ENCODE measurements at places on chromosomes 3 and 15.

DNA sequence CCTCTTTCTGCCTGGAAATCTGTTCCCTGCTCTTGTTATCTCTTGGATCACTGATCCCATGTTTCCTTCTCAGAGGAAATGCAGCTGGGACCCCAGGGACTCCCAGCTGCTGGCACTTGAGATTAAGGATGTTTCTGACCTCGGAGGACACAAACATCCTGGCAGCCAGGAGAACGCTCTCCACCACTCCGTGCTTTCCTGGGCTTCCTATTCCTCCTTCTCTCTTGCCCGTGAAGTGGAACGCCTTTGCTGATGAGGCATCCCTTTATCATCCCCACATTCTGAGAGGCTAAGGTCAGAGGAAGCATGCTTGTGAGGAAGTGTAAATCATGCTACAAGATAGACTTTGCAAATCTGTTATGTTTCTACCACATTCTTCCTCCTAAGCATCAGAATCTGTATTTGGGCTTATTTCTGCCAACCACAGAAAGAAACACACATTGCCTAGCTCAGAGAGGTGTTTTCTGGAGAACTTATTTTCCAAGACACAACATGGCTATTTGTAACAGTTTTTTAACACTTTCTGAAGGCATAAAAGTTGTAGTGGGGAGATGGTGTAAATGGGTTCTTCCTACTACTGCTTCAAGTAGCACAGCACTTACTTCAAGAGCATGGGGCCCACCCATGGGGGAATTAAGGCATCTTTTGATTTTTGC lies 25.6 kb upstream of the LDHAL6B start:
- DNase-seq: no peak

DNA sequence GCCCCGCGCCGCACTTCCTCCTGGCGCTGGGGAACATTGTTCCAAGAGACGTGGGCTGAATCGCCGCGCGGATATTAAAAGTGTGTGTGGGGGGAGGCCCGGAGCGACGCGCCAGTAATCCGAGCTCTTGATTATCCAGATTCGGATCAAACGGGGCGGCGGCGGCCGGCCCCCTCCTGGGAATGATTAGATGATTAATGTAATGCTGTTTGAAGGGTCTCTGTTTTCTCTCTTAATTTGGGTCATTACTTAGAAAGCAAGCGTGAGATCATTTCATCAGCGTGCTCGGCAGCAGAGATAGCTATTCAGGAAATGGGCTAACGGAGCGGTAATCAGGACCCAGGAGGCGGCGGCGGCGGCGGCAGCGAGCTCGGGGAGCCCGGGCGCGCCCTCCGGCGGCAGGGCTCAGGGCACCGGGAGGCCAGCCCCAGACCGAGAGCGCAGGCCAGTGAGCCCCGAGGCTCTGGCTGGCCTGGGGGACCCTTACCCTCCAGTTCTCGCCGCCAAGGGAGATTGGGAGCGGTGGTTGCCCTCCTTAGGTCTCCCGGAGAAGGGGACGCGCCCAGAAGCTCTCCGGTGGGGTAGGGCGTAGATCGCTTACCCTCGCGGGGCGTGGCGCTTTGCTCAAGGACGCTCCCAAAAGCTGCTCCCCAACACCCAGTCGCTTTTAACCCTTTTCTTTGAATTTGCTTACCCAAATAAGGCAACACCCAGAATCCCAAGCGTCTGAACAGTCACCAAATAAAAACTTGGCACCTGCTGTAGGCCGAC lies 4.5 kb downstream of the FEZF2 start:
- DNase-seq: no peak

DNA sequence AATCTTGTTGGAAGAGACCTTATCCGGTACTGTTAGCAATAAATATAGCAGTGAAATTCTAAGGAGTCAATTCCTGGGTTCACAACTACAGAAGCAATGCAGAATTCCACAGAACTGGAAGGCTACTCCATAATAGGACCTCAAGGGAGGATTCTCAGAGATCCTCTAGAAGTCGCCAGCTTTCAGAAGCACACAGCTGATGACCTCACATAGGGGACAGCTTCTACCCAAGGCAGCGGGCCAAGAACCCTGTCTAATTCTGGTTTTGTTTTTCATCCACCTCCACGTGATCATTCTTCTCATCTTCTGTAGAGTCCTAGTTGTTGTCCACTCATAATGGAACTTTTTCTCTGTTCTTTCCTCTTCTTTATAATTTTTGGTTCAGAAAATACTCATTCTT lies 99.4 kb downstream of the ERC2 start:
- DNase-seq: no peak

GRCh38 chr3:72523429-72524151 lies 324.7 kb downstream of the SHQ1 start:
- DNase-seq: no peak

DNA sequence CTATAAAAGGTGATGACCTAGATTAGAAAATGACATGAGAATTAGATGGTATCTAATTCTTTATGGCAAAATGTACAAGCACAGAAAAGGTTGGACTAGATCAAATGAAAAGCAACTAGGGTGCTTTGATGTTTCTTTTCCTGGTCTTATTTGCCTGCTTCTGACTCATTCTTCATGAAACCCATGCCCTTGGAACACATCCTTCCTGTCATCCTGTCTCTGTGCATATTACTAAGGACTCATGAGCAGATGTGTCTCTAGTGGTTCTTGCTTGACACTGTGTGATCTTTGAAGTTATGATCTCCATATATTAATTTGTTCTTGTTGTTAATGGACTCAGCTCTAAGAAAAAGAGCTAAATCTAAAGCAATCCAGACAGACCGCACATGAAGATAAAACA lies 314.0 kb downstream of the ERC2 start:
- no peak for DNase-seq

DNA sequence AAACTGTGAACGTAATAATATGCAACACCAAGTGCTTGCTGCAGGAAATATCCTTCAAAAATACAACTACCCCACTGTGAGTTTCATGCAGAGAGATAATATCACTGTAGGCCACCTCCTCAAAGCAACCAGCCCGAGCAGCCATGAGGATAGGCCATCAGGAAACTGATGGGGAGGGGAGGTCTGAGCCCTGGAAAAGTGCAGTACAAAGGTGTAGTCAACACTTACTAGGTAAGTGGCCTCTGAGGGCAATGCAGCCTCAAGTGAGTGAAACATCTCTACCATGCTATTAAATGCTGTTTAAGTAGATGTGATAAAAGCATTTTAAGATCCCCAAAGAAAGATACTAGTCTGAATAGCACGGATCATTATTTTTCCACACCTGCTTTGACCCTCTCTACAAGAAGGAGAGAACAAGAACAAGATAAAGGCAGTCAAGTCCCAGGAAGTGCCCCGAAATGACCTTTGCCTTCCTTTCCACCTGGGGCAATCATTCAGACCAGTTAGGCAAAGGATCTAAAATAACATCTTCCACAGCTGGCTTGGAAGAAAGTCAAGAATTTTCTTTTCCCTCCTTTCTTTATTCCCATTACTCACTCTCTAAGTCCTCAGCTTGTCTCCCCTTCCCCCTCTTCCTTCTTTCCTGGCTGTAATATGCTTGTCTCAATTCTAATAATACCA lies 62.8 kb downstream of the FMN1 start:
- no peak for DNase-seq

DNA sequence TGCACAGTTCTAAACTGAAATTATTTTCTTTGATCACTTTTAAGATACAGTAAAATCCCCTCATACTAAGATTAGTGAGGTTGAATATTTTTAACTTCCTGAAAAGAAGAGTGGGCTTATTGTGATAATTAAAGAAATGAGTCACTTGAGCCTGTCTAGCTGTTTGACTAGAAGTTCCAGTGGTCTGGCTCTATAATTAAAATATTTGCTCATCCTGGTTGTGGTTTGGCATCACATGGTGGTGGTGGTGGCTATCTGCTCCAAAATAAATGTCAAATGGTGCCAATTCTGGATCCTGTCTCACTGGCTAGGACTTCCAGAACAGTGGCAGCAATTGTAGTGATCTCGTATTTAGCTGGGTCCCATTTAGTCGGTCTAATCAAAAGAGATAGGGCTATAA lies 8.6 kb upstream of the TEX9 start:
- DNase-seq: no peak

- DNase-seq: no peak
Measured at GRCh38 chr3:66342717-66343356, 122.0 kb downstream of the SLC25A26 start.

DNA sequence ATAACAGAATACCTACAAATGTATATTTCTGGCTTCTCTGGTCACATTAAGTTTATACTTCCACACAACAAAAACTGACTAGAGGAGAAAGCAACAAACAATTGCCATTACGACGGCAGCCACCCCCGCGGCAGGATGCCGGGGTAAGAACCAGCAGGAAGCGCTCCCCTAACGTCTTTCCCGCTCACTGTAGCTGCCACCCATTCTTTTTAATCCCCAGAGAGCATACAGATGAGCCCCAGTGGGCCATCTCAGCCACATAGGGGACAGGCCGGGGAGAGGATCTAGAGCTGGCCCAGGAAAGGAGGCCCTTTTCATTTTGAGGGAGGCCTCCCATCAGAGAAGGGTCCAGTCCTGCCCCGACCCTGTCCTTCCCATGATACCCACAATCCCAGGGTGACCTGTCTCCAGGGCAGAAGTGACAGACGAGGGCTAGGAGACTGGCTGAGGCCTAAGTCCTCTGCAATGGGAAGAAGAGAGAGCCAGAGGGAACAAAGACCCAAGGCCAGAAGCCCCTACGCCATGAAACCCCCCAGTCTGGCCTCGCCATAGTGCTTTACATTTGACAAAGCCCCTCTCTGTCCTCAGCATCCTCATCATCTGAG lies 3.6 kb upstream of the CALML4 start:
- DNase-seq: no peak

DNA sequence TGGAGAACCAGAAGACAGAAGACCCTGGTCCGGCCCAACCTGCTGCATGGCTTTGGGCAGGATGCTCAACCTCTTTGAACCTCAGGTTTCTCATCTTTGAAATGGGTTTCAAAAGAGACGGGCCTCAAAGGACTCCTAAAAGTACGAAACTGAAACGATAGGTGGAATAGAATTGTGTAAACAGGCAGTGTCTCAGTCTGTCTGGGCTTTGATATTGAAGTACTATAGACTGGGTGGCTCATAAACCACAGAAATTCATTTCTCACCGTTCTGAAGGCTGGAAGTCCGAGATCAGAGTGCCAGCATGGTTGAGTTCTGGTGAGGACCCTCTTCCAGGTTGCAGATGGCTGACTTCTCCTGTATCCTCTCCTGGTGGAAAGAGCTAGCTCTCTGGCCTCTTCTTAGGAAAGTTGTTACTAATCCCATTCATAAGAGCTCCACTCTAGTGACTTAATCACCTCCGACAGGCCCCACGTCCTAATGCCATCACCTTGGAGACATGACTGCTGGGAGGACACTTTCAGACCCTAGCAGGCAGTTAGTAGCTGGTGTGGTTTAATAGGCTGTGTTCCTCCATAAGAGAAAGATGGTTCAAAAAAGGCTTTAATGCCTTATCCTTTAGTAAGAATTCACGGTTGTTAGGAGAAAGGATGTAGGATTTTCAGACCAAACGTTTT lies 35.7 kb downstream of the SSUH2 start:
- DNase-seq: no peak

- no peak for DNase-seq
Measured at GRCh38 chr3:127375151-127375930, 87.5 kb upstream of the PRR20G start.

GRCh38 chr15:79834495-79834894 lies 62.3 kb downstream of the MTHFS start:
- peak; percentile 69 for DNase-seq

- no peak for DNase-seq
Measured at GRCh38 chr3:187975561-187976364, 178.2 kb upstream of the LPP start.

DNA sequence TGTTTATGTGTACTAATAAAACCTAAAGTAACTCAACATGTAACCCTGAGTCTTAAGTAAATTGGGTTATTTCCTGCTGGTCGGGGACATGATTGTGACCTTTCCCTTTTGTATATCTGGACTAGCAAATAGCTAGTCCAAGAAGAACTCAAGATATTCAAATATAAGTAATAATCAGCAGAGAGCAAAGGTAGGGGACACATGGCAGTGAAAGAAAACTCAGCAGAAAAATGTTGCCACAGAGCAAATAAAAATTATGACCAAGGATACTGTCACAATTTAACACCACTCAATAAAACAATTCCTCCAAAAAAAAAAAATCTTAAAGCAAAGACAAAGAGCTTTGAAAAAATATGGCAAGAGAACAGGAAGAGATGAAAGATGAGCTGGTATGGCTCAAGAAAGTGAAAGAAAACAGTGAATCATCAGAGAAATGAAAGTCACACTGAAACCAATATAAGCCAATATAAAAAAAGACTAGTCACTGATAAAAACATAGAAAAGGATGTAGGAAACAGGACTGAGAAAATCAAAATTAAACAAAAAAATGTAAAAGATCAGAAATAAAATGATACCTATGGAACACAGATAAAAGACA lies 43.4 kb downstream of the HLTF start:
- DNase-seq: no peak

DNA sequence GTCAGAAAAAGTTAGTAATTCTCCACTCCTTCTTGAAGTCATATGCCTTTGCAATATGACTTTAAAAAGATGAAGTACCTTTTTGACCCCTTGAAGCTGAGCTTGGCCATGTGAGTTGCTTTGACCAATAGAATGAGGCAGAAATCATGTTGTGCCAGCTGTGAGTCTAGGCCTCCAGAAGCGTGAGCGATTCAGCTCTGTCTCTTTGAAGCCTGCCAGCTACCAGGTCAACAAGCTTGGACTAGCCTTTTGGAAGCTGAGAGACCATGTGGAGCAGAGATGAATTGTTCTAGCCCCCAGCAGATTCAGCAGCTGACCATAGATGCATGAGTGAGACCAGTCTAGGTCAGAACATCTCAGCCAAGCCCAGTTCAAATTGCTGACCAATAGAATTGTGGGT lies 69.8 kb upstream of the EOMES start:
- no peak for DNase-seq

DNA sequence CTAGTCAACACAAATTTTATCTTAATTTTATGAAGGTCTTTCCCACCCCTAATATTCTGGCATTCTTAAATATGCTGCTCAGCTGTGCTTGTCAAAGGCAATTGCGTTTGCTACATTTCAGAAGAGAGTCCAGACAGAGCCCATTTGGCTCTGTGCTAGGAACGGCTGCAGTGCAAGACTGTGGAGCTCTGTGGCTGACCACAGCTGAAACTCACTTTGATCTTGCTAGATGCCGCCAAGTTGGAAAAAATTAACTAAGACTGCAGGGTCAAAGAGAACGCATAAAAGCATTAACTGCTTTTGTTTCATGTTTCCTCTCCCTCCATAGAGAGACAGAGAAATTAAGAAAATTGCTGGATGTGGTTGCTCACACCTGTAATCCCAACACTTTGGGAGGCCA lies 7.6 kb upstream of the PPP1R2 start:
- no peak for DNase-seq

DNA sequence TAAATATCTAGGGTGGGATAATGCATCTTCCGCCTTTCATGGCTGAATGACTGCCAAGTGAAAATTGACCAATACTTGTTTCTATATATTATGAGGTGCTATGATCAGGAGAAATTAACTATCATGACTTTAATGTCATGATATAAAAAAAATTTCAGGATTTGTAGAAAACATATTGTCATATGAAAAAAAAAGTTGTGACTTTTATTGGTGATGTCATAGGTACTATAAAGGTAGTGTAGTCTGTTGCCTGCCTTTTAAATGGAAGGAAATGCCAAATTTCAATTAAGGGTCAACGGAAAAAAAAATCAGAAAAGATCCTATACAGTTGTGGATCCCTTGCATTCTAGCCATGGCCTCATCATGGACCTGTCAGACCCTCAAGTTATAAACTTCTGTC lies 15.5 kb downstream of the LRRC3B start:
- DNase-seq: no peak

- DNase-seq: peak; percentile 24
Measured at GRCh38 chr15:77819851-77820728, 187.4 kb upstream of the LINGO1 start.

- DNase-seq: no peak
Measured at GRCh38 chr15:96361309-96362010, 31.0 kb downstream of the NR2F2 start.

- peak; percentile 90 for DNase-seq
Measured at GRCh38 chr15:83066734-83067637, at the start of gene BTBD1. TSS of gene BTBD1 (minus strand) at chr15:83067252. CDS start at chr15:83067151, 101 bp downstream.

All from NCI-H774 (cell line).